ENCODE measurements at places on chromosomes 7 and 10. TPM values are rescaled to one million over a fixed set of nuclear protein-coding genes. Genes with fewer than 3 reads are reported as not detected.

- DNase-seq, result peak; percentile 41
These were observed 14.9 kb downstream of the AFAP1L2 start for GRCh38 chr10:114389426-114389825.

- no peak for DNase-seq
These were observed 92.0 kb upstream of the CALN1 start for GRCh38 chr7:72504061-72504706.

The RARRES2 gene
- total RNA-seq, result 12.6 TPM

DNA sequence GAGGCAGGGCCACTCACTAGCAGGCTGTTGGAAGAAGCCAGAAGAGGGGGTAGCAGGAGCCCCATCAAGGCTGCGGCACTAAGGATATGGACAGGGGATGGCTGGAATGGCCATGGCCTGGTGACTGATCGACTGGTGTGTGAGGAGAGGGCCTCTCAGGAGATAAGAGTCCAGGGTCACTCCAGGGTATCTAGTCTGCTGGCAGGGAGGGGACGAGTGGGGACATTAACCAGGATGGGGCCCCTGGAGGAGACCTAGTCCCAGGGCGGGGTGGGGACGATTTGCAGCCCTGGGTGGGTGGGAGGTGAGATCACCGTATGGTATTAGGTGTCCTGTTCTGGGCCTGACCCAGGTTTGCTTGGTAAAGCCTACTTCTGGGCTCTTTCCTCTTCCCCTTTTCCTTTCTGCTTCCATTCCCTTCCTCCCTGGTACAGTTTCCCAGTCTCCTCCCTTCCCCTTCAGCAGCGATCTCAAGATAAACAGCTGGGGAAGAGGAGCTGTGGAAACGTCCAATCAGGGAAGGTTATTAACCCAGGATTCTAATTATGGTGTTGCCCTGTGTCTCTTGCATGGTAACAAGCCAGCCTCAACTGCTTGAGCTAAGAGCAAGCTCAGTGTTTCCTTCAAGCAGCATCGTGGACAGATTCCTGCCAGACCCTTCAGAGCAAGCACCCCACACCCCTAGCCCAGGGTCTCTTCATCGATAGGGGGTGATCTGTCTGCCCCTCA is 233.2 kb downstream of the RPS24 start:
- DNase-seq, result no peak

DNA sequence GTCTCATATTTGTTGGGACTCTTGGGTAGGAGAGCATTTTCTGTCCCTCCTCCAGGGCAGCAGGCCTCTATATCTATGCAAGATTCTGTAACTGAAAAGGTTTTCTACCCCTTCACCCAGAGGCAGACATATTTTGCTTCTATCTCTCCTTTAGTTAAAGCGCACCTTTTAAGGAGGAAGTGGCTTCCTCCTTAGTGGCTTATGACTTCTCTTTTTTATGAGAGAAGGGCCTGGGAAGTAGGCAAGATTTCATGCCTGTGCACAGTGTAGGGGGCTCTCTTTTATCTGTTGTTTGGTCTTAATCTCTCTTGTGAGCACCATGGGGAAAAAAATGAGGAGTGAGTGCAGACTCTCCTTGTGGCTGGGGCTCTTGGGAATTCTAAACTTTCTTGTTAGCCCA is 122.1 kb downstream of the LRMDA start:
- no peak for DNase-seq

GRCh38 chr7:98777051-98777450 is 92.8 kb downstream of the TMEM130 start:
- no peak for DNase-seq

DNA sequence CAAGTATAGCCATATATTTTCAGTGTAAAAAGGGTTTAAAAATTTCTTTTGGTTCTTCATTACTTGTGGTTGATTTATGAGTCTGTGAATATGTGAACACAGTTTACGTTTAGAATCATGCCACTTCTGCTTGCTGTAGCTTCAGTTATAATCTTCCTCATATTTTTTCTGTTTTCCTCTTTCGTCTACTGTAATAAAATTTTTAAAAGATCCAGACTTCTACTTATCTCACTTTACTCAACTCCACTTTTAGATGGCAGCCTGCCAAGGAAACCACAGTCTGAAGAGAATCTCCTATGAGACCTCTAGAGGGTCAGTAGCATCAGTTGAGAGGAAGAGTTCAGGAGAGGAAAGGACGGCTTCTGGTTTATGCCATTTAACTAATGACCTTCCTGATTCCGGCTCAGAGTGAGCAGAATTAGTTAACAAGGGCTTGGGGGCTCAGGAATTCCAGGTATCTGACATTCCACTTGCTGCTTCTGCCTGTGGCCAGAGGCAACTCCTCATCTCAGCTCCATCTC is 21.4 kb downstream of the CREB5 start:
- DNase-seq, result peak; percentile 5

The INHBA gene
- total RNA-seq, result not detected

The SRRM3 gene
- not detected for total RNA-seq

DNA sequence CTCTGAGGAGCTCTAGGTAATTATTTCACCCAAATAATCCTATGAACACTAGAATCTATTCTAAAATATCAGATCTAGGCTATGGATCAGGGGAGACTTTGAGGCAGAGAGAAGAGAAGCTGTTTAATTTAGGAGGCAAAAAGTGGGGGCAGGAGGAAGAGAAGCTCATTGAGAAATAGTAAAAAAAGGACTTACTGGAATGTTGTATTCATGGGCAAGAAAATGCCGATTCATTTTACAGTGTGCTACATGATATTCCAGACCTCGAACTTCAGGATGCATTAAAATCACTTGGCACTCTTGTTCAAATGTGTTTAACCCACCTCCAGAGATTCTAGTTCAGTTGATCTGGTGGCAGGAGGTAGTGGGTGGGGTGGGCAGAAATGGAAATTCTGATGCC is 109.5 kb upstream of the ITGB1 start:
- DNase-seq, result no peak

The NUB1 gene
- total RNA-seq, result 34.3 TPM

The CFAP46 gene
- total RNA-seq, result not detected

The FIS1 gene
- total RNA-seq, result 384 TPM

- no peak for DNase-seq
These were observed 161.7 kb downstream of the TNS3 start for GRCh38 chr7:47420122-47420780.

GRCh38 chr10:70673043-70673928 is 980 bp downstream of the ADAMTS14 start:
- no peak for DNase-seq

GRCh38 chr7:142611566-142612236 is 137.6 kb upstream of the PRSS1 start:
- no peak for DNase-seq

The MMP21 gene
- total RNA-seq, result not detected

DNA sequence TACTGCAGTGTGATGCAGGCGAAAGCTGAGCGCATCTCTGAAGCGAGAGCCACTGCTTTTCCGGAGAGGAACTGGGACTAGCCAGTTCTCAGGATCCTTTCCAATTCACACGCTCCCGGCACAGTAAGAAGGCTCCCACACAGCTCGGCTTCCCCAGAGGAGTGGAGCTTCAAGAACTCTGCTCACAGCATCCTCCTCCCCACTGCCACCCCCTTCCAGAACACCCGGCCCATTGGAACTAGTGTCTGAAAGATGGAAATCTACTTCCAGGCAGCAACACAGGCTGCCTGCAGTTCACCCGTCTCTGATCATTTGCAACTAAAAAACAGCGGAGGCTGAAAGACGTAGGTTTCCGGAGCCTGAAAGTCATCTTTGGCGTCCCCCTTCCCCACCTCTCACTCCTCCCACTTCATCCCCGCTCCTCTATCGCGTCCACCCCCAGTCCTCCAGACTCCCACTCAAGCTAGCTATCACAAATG is at the start of gene DGKB:
DGKB (minus strand) TSS at position 163 of the 479 bp plus-strand sequence.
- no peak for DNase-seq

The USP6NL gene
- total RNA-seq, result 18.6 TPM

DNA sequence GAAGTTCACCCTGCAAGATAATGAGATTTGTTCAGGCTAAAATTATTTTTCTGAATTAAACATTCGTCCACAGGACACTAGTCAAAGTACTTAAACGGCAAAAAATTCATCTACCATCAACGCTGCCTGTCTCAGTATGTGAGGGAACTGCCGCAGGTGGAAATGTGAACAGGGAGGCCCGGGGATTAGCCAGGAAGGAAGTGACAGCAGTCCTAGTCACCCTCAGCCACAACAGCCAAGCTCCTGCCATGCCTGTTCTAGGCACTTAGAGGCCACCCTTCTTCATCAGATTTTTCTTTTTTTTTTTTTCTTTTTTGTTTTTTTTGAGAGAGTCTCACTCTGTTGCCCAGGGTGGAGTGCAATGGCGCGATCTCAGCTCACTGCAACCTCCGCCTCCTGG is 9.4 kb downstream of the NUDT5 start:
- no peak for DNase-seq

DNA sequence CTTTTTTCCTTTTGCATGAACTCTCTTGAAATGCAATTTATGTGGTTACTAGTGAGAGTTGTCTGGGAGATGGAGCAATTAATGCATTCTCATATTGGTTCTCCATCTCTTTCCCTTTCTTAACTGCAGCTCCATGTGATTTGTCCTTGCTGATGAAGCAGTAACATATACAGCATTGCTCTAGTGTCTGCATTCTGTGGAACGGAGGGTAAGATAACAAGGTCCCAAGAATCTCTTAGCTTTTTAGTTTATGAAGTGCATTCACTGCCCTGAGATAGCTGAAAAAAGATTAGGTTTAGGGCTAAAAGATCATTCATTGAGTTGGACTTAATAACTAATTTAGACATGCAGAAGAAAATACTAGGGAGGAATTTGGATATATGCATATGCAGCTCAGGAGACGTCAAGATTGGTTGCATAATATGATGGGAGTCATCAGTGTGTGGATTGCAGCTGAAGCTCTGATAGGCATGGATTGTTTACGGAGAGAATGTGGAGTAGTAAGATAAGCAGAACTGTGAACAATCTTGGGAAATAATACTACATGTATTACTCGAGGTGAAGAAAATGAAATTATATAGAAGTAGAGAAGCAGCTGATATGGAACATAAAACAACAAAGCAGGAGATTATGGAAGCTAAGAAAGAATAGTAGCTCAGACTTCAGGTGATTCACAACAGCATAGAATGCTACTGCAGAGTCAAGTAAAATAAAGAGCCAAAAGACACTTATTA is 404.7 kb downstream of the ARL4A start:
- no peak for DNase-seq

DNA sequence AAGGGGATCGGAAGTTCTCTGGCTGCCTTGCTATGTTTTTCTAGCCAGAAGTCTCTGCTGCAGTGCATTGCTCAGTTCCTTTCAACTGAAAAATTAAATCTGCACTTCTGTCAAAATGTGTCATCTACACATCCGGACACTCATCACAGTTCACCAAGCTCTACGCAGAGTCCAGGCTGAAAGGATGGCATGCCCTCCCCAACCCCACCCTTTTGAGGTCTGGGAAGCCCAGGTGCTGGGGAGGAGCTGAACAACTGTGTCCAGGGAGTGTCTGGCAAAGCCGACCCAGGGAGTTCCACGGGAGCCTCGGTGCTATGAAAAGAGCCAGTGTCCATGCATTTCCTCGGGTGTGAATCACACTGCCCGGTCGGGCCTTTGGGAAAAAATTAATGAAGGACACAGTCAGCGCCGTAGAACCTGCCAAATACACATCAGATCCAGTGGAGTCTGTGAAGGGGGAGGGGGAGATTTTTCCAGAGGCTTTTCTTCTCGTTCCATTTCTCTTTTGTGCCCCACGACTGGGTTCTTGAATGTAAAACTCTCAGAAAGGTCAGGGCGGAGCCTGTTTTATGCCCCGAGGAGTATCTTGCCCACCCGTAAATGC is 757 bp upstream of the PALS2 start:
- DNase-seq, result peak; percentile 55

GRCh38 chr10:100600218-100600617 is 64.5 kb downstream of the HIF1AN start:
- no peak for DNase-seq

DNA sequence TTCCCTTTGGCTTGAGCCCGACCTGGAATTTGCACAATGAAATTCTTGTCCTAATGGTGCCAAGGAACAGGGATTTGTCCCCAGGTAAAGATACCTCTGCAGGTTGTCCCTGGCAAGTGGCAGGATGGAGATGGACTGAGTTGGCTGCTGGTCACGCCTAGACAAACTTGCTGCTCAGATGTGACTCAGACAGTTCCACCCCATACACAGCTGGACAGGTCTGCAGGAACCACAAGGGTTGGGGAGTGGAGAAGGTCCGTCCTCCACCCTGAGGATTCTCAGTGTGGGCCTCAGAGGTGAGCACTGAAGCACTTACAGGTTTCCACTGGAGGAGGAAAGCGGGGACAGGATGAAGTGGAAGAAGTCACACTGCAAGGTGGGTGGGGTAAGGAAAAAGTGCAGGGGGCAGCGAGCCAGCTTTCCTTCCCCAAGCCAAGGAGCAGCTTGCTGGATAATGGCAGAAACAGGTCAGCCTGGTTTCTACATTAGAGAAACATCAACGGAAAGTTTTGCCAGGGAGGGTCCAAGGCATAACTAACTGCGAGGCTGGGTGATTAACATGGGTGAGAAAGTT is 20.5 kb downstream of the ITPRIP start:
- no peak for DNase-seq

- no peak for DNase-seq
These were observed 215.0 kb downstream of the PTPRN2 start for GRCh38 chr7:158372400-158373342.

DNA sequence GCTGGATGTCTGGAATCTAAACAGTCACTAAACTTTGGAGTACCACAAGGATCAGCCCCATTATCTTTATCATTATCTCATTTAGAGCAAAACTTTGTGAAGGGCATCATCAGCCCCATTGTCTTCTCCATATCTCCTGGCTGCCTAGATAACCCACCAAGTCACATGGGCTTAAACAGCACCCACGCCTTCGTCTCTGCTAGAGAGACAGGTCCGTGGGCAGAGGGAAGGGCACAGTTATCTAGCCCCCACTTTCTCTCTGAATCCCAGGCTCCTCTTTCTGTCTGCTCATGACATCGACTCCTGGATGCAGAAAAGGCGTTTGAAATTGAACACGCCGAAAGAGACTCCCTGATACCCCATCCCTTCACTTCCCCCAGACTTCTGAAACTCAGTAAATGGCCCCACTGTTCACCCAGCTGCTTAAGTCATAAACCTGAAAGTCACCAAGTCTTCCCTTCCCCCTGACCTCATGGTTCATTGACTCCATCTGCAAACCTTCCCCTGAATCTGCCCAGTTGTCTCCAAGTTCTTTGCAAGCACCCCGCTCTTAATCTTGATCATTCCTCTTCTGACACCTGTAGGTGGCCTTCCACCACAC is 20.9 kb upstream of the PARD3 start:
- DNase-seq, result no peak

The CYP3A7 gene
- not detected for total RNA-seq

All from HT-29 (cell line).